ENCODE measurements at places on chromosomes 2 and 18.

GRCh38 chr2:12173271-12173942 is 427.0 kb downstream of the LPIN1 start:
- DNase-seq, result no peak

DNA sequence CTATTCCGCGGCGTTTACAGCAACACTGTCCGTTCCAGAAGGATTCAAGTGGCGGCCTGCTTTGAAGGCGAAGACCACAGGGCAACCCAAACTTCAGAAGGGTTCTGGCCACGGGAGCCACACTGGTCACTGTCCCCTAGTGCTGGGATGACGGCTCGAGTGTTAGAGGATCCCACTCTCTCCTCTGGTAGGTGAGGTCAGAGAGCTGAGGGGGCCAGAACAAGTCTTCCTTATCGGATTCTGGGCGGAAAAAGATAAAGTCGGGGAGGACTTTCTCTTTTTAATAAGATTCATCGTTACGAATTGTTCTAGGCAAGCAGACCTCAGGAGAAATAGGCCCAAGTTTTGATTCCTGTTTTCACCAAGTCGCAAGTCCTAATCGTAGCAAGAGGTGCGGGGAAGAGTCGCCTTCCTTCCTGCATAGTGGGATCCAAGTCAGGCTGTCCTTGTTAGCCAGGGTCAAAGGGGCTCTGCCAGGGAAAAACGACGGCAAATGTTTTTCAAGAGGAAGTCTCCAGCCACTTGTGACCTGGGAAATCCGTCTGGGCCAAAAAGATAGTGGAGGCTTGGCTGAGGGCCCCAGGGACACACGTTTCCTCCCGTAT is 864 bp upstream of the MYL12A start:
- peak; percentile 51 for DNase-seq

GRCh38 chr18:37956902-37957301 is 391.3 kb upstream of the CELF4 start:
- DNase-seq, result no peak

- DNase-seq, result no peak
These were observed 709.3 kb downstream of the DCDC2C start for GRCh38 chr2:4412637-4413187.

- DNase-seq, result peak; percentile 24
These were observed 354.6 kb downstream of the FSIP2 start for GRCh38 chr2:186093174-186093573.

- no peak for DNase-seq
These were observed 40.9 kb downstream of the USP14 start for GRCh38 chr18:199214-199613.

DNA sequence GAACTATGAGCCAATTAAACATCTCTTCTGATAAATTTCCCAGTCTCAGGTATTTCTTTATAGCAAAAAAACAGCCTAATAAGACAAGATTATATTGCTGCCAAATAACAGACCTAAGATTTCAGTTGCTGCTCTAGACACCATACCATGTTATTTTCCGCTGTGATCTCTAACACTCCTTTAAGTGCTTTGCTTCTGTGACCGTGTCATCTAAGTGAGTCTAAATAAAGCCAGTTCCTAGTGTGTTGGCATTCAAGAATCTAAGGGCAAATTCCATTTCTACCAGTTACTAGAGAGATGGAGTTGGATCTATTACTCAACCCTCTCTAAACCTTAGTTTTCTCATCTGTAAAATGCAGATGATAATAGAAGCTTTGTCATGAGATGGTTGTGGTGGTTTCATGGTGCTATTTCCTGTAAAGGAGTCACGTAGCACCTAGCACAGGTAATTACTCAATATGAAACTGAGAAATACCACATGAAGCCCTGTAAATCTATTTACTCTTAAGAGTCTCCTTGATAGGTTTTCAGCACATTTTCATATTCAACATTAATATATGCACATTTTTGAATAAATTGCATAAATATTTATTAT is 40.5 kb downstream of the SPHKAP start:
- no peak for DNase-seq

DNA sequence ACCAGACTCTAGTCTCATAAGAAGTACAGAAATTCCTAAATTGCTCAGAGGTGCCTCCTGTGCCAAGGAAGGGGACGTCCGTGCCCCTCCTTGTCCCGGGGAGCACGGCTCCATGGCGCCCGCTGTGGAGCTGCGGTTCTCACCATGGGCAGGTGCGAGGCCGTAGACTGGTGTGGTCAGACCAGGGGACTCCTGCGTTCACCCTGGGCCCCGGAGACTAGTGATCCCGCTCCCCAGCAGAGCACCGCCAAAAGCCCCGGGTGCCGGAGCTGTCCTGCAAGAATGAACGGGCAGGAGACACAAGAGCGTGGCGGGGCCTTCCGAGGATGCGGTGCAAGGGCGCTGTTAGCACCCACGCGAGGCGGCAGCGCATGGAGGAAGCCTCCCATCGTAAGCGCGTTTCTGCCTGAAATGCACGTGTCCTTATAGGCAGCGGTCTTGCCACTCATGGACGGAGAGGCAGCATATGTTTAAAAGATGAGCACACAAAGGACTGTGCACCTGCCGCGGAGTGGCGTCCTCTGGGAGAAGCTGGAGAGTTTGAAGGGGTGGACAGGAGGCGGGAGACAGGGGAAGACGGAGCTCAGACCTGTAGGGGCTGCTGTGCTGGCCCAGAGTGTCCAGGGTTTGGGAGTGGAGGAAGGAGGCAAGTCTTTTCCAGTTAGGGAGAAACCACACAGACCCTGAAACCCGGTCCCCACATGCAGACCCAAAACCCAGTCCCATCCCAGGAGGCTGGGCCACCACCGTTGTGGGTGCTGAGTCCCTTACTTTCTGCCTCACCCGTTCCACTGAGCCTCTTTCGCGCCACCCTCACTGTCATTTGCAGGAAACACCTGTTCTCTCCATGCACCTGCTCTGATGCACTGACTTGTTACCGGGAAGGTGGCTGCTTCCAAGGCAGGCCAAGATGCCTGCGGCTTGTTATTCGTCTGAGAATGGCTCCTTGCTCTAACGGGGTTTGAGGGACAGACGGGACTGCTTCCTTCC is 7.5 kb upstream of the KCNG2 start:
- no peak for DNase-seq

DNA sequence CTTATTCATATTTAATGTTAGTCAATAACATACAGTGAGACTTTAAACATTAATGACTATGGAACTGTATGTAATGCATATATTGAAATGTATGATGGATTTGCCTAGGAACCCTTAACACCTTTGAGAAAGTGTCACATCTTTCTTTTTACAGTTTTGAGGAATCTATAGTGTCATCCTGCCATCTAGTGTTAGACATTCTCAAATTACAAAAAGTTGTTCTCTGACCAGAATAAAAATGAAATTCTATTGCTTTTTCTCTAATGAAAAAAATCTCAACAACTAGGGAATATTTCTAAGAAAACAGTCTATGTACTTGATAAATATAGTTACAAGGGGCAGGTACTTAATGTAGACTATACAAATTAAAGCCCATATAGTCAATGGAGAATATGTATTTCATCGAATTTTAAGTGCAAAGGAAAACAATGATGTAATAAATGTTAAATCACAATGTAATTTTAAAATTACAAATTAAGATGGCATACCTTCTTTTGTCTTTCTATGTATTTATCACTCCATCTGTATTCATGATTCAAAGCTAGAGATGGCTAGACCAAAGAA is 5.1 kb upstream of the CALCRL start:
- DNase-seq, result no peak

DNA sequence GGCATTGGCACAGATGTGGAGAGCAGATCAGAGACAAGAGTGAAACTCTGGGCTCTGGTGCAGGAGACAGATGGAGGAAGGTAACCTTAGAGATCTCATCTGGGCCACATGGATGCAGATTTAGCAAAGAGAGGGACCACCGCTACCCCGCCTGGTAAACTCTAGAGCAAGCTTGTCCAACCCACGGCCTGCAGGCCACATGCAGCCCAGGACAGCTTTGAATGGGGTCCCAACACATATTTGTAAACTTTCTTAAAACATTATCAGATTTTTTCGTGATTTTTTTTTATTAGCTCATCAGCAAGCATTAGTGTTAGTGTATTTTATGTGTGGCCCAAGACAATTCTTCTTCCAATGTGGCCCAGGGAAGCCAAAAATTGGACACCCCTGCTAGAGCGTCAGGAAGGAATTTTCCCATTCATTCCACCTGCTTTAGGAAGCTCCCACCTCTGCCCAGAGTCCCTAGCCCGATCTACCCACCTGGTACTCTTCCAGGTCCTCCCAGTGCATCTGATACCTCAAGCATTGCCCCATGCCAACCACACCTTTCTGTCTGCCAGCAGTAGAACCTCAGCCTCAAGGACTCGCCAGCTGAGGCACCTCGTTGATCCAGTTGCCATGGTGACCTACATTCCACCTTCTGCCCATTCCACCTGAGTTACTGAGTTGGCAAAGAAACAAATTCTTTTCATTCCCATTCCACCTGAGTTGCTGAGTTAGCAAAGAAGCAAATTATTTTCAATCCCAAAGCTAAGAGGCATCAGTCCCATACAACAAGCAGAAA is at the start of gene CIB4:
Gene CIB4, minus strand, starts transcription at position 586 of the 784 bp plus-strand sequence. Its CDS starts 52 bp downstream, at position 534.
- DNase-seq, result no peak

DNA sequence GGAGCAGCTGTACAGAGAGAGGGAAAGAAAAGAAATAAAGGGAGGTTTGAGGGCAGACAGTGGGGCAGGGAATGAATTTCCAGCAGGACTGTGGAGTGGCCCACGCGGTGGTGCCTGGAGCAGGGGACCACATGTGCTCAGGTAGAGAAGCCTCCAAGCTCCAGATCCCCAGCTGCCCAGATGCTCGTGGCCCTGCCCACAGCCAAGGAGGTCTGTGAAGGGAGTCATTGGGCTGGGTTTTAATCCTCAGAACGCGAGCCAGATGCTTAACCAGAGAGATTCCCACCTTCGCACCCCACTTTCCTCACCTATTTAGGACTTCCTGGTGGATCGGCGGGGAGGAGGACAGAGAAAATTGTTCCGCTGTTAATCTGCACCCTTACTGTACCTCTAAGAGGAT is 369.4 kb downstream of the PARD3B start:
- no peak for DNase-seq

GRCh38 chr2:201735486-201735885 is 37.0 kb upstream of the MPP4 start:
- DNase-seq, result no peak

- peak; percentile 68 for DNase-seq
These were observed 45.9 kb downstream of the HS1BP3 start for GRCh38 chr2:20604951-20605381.

GRCh38 chr2:168246483-168247340 is 683 bp downstream of the STK39 start:
- DNase-seq, result peak; percentile 78

GRCh38 chr18:45328811-45329210 is 286.5 kb upstream of the SLC14A2 start:
- DNase-seq, result peak; percentile 54

- DNase-seq, result no peak
These were observed 95.2 kb upstream of the SPRED2 start for GRCh38 chr2:65527451-65528240.

GRCh38 chr2:133605011-133605765 is 36.9 kb upstream of the NCKAP5 start:
- no peak for DNase-seq

DNA sequence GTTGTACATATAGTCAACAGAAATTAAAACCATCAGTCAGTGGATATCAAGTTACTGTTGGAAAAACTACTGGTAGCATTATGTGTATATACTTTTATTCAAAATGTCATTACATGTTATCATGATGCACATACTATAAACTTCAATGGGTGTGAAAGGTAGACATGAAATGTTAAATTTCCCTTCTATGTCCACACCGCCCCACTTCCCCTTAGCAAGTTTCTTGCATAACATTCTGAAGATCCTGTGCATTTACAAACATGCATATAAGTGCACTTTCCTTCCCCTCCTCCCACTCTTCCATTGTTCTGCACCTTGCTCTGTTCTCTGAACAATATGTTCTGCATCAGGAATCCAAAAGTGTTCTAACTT is 16.6 kb upstream of the HK2 start:
- no peak for DNase-seq

GRCh38 chr2:187299122-187299906 is 148.7 kb downstream of the CALCRL start:
- DNase-seq, result no peak

DNA sequence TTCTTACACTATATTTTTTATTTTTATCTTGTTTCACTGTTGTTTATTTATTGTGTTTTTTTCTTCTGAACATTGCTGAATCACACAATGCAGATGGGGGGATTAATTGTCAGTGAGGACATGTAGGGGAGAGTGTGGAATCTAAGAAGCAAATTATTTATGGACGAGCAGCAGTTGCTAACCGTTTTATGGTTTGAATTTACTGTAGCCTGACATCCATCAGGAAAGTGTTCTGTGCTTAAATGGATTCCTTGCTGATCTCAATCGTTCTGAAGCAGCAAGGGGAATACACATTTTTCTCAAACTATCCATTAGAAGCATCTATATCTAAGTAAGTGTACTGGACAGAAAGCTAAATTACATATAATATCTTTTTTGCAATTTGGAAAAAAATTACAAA is 119.5 kb downstream of the CD8B2 start:
- no peak for DNase-seq

- no peak for DNase-seq
These were observed 370.2 kb upstream of the LYPD1 start for GRCh38 chr2:133040170-133040569.

DNA sequence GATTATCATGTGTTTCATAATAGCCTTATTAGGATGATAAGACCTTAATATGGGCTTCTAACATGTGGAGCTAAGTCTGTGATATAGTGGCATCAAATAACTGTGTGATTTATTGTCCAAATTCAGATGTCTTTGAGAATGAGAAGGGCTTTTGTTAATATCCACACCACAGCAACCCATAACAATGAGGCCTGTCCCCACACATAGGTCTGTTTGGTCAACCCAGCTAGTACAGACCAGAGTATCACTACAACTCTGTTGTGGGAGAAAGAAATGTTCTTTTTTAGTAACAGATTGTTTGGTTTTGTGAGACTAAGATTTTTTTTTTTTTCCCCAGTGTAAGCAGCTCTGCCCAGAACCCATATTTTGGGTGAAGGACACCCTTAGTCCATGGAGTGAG is 439.2 kb downstream of the PIK3C3 start:
- DNase-seq, result no peak

GRCh38 chr2:36650031-36650829 is 46.3 kb upstream of the VIT start:
- DNase-seq, result no peak

GRCh38 chr2:138321458-138321857 is 180.1 kb upstream of the SPOPL start:
- DNase-seq, result no peak

GRCh38 chr2:19120941-19121750 is 237.3 kb downstream of the OSR1 start:
- DNase-seq, result no peak

- DNase-seq, result no peak
These were observed 16.0 kb upstream of the MARCHF4 start for GRCh38 chr2:216388046-216388884.

DNA sequence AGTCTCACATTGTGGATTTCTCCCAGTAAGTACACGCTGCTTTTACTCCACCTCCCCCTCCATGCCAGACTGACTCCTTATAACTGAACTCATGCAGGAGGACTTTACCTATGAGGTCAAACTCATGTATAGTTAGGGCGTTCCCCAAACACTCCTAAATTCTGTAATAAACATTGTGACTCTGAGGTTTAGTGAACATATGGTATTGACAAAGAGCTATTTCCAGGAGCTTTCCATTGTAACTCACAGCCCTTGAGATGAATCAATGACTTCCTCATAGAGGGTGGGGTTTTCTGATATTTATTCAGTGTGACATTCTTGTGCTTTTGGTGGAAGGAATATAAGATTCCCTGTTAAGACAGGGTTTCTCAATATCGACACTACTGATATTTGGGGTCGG is 337.4 kb upstream of the SLC14A2 start:
- DNase-seq, result no peak

Data from right hindlimb (tissue), 1 donor.